Glutamatergic neuron (in vitro differentiated cells): ENCODE measurements at places on chromosomes 13 and 19. TPM values are rescaled to one million over a fixed set of nuclear protein-coding genes. Genes with fewer than 3 reads are reported as not detected.
A peak's percentile ranks its signal among the peaks of the same experiment; 100 is the strongest.

Gene KLK12
- 0.66 TPM for total RNA-seq

Gene SRRM5
- total RNA-seq, result 0.51 TPM

Gene UBE2L5
- total RNA-seq, result not detected

Gene TTC9B
- 19.5 TPM for total RNA-seq

Gene ATP4A
- 0.32 TPM for total RNA-seq

- no peak for DNase-seq
- peaks cover 4% of the 10 kb centered on the region for H3K36me3 ChIP-seq
- no peaks in the 10 kb centered on the region for H3K4me1 ChIP-seq
- H3K27me3 ChIP-seq, result no peaks in the 10 kb centered on the region
These were observed 99.9 kb downstream of the ZMYM2 start for GRCh38 chr13:20058476-20058875.

GRCh38 chr13:114257014-114257413, 22.3 kb downstream of the CDC16 start:
- H3K36me3 ChIP-seq, result no peaks in the 10 kb centered on the region
- no peak overlapping the region for H3K27ac ChIP-seq
- peaks cover 4% of the 10 kb centered on the region for H3K4me1 ChIP-seq
- no peak for DNase-seq

GRCh38 chr13:56019606-56020005, 1121.1 kb upstream of the PRR20A start:
- no peak for DNase-seq
- H3K4me1 ChIP-seq, result peaks cover 9% of the 10 kb centered on the region
- no peaks in the 10 kb centered on the region for H3K36me3 ChIP-seq
- H3K4me3 ChIP-seq, result no peak overlapping the region
- no peak overlapping the region for H3K27ac ChIP-seq

DNA sequence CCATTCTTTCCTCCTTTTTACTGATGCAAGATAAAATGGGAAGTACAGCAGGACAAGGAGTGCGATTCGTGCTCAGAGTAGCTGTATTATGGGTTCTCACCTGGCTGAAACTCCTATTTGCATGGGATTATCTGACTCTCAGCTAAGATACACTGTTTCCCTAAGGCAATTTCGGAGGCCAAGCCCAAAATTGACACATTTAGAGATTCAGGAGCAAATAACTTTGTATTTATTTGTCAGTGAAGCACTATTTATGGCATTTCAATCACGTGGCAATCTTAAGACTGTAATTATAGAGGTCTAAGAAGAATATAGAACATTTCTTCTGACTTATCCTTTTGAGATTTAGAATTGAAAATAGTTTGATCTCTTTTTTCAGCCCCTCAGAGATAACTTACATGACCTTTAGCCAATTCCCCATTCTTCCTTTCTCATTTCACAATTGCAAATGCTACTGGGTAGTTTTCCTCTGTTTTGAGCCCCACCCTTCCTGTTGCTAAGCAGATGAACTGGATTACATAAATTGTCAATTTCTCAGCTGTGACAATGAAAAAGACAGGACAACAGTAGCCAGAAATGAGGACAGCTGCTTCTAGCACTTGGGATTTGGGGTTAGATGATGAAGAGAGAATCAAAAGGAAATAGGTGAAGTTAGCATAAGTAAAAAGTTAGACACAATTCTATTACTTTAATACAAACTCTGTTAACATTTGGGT, 122.7 kb upstream of the FRY start:
- H3K27me3 ChIP-seq, result peaks cover 3% of the 10 kb centered on the region
- H3K36me3 ChIP-seq, result no peaks in the 10 kb centered on the region
- H3K4me3 ChIP-seq, result no peak overlapping the region
- peaks cover 25% of the 10 kb centered on the region for H3K4me1 ChIP-seq
- H3K27ac ChIP-seq, result no peak overlapping the region

- no peak overlapping the region for H3K27ac ChIP-seq
- DNase-seq, result no peak
- peaks cover 4% of the 10 kb centered on the region for H3K27me3 ChIP-seq
- H3K4me1 ChIP-seq, result no peaks in the 10 kb centered on the region
- H3K4me3 ChIP-seq, result no peak overlapping the region
- no peaks in the 10 kb centered on the region for H3K36me3 ChIP-seq
These were observed 342.7 kb downstream of the COG6 start for GRCh38 chr13:39998166-39998565.

GRCh38 chr13:67343777-67344176, 113.6 kb upstream of the PCDH9 start:
- H3K36me3 ChIP-seq, result no peaks in the 10 kb centered on the region
- H3K27me3 ChIP-seq, result peaks cover 4% of the 10 kb centered on the region
- no peaks in the 10 kb centered on the region for H3K4me1 ChIP-seq
- H3K4me3 ChIP-seq, result no peak overlapping the region

DNA sequence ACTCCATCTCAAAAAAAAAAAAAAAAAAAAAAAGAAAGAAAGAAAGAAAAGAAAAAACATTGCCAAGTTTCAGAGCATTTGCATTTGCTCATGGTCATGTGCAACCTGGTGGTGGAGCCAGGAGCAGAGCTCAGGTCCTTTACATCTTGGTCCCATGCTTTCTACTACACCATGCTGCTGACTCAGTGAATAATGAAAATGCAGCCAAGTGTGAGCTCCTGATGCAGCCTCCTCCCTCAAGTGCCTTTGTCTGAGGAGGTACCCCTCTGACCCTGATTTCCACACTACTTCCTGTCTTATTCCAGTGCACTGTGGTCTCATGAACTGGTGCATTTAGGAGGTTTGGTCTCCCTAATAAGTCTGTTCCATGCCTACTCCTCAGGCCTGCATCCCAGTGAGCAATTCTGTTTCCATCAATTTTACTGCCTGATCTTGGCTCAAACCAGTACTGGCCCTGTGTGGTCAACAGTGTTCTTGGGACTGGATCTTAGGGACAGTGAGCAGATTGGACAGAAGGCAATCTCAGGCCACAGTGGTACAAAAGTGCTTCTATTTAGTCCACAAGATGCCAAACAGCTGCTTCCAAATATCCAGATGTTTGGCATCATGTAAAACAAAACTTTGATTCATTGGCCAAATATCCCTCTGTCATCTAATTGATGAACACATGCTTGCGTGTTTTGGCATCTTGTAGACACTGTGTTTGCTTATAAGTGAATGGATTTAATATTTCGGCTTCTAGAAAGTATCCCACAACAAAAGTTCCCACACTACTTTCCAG, 28.8 kb upstream of the LRCH1 start:
- no peak for DNase-seq
- H3K4me3 ChIP-seq, result no peak overlapping the region
- peaks cover 2% of the 10 kb centered on the region for H3K27me3 ChIP-seq
- H3K4me1 ChIP-seq, result peaks cover 15% of the 10 kb centered on the region
- no peaks in the 10 kb centered on the region for H3K36me3 ChIP-seq

GRCh38 chr13:30998136-30999088, 66.0 kb downstream of the TEX26 start:
- H3K27ac ChIP-seq, result no peak overlapping the region
- H3K4me3 ChIP-seq, result no peak overlapping the region
- peaks cover 2% of the 10 kb centered on the region for H3K27me3 ChIP-seq

DNA sequence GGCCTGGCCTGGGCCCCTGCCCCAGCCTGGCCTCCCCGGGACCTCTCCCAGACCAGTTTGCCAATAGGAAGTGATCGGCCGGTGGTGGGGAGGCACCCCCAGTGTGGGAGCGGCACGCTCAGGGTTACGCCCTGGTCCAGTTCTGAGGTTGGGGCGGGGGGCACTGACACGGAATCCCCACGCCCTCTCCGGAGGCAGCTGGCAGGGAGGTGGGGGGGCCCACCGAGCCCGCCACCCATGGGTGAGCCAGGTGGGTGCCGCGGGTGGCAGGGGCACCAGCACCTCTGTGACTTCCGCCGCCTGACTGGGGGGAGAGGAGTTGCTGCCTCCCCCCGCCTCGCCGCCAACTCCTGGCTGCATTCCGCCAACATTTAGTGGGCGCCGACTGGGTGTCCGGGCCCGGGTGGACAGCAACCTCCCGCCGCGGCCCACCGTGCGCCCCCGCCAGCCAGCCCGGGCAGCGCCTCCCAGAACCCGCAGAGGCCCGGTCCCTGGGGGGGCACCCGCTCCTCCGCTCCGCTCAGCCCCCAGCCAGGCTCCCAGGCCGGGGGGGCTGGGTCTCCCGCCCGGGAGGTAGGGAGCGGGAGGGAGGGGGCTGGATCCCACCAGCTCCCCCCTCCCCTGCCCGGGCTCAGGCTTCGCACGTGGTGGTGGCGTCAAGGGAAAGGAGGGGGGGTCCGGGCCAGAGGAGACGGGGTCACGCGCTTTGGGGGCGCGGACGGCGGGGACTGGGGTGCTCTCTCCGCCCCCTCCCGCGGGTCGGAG, 2.0 kb downstream of the ZBTB7A start:
- peak; percentile 60 for DNase-seq
- no peak overlapping the region for H3K27ac ChIP-seq
- H3K4me1 ChIP-seq, result peaks cover 2% of the 10 kb centered on the region
- peaks cover 5% of the 10 kb centered on the region for H3K27me3 ChIP-seq
- no peak overlapping the region for H3K4me3 ChIP-seq

GRCh38 chr19:30178721-30179402, 193.3 kb upstream of the ZNF536 start:
- no peaks in the 10 kb centered on the region for H3K4me1 ChIP-seq
- peaks cover 8% of the 10 kb centered on the region for H3K36me3 ChIP-seq
- no peaks in the 10 kb centered on the region for H3K27me3 ChIP-seq
- no peak for DNase-seq
- no peak overlapping the region for H3K4me3 ChIP-seq

- H3K4me3 ChIP-seq, result no peak overlapping the region
- no peaks in the 10 kb centered on the region for H3K36me3 ChIP-seq
- H3K4me1 ChIP-seq, result no peaks in the 10 kb centered on the region
- no peaks in the 10 kb centered on the region for H3K27me3 ChIP-seq
- no peak for DNase-seq
These were observed 136.3 kb downstream of the KLF5 start for GRCh38 chr13:73195091-73195490.

GRCh38 chr13:41931337-41931736, 29.6 kb downstream of the VWA8 start:
- H3K27me3 ChIP-seq, result no peaks in the 10 kb centered on the region
- no peaks in the 10 kb centered on the region for H3K36me3 ChIP-seq
- no peaks in the 10 kb centered on the region for H3K4me1 ChIP-seq
- H3K27ac ChIP-seq, result no peak overlapping the region
- DNase-seq, result no peak

DNA sequence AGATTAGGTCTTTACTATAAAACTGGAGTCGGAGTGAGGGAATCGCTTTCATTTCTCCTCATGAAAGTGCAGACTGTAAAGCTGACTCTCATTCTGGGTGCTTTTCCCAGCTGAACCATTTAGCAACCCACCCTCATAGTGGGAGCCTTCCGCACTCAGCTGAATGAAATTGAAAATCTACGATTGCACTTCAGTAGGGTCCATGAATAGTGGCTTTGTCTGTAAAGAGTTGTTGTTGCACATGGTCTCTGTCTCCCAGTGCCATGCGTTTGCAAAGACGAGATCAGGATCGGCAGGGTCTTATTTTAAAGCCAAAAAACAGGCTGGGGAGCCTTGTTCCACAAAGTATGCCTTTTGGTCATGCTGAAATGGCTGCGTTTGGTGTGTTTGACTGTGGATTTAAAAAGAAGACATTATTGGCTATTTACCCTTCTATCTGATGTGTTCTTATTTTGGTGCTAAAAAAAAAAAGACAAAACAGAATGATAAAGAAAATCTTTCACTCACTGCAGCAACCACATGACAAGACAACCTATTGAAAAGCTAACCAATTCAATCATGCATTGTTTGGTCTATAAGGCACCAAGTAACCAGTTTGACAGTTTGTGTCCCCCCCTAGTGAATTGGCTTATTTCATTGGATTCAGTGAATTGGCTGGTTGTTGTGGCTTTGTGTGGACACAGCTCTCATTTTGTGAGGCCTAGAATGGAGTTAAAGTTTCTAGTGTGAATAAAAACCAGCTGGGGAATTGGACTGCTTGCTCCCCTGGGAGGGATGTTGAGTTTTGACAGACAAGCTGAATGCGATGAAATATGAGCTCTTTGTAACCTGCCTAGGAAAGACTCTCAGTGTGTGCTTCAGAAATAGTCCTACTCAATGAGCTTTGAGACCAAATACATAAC, 65.6 kb downstream of the ARHGAP35 start:
- H3K27ac ChIP-seq, result peak overlapping the region; percentile 3
- peaks cover 43% of the 10 kb centered on the region for H3K4me1 ChIP-seq
- H3K4me3 ChIP-seq, result peak overlapping the region; percentile 70

DNA sequence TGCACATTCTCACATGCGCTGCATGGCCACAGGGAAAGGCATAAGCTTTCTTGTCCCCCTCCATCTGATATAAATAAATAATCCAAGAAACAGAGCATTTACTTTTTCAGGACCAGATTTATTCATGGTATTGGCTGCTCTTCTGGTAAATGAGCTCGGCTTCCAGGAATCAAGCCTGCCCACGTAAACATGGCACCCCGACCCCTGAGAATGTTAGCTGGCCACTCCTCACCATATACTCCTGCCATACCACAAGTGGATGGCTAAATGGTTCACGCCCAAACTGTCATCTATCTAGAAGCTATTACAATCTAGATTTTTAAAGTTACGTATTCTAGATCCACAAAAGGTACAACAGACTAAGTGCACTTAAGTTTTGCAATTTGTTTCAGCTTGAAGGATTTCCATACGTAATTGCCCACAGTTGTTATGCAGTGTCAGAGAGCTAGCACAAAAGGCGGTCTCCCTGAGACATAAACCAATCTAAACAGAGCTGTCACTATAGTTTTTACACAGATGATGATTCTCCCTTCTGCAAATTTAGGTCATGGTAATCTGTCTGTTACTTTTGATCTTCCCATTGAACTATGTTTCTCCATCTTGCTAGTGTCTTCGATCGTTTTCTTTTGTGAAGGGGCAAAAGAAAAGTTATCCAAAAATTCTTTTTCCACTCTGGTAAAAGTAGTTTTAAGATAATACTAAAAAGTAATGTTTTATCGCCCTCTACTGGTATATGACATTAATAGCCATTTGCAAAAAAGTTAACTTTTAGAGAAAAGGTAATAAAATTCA, 16.2 kb upstream of the FOXO1 start:
- H3K36me3 ChIP-seq, result no peaks in the 10 kb centered on the region
- no peaks in the 10 kb centered on the region for H3K27me3 ChIP-seq
- no peak overlapping the region for H3K27ac ChIP-seq
- no peak overlapping the region for H3K4me3 ChIP-seq

GRCh38 chr13:45879666-45880065, 28.1 kb upstream of the SIAH3 start:
- DNase-seq, result peak; percentile 39
- H3K36me3 ChIP-seq, result no peaks in the 10 kb centered on the region
- no peak overlapping the region for H3K4me3 ChIP-seq
- peaks cover 32% of the 10 kb centered on the region for H3K4me1 ChIP-seq

DNA sequence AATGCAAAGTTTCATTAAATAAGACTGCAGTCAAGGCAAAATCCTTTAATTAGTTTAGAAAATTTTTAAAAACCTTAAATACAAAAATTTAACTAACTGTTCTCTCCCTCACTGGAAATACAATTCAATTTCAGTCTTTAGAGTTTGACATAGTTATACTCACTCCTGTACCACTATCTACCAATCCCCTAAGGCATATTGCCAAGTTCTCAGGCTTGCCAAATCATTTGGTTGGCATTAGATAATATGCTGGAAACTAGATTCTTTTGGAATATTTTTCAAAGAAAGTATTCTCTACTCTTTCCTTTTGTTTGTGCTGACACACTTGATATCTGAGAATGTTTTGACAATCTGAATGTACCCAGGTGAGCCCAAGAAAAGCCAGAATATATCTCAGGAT, 77.2 kb downstream of the TSC22D1 start:
- no peak overlapping the region for H3K27ac ChIP-seq
- H3K4me1 ChIP-seq, result no peaks in the 10 kb centered on the region
- peaks cover 5% of the 10 kb centered on the region for H3K36me3 ChIP-seq
- no peak for DNase-seq
- no peak overlapping the region for H3K4me3 ChIP-seq
- peaks cover 2% of the 10 kb centered on the region for H3K27me3 ChIP-seq

GRCh38 chr19:8004001-8004400, 1.4 kb downstream of the ELAVL1 start:
- H3K27ac ChIP-seq, result peak overlapping the region; percentile 97
- H3K27me3 ChIP-seq, result peaks cover 13% of the 10 kb centered on the region
- peaks cover 25% of the 10 kb centered on the region for H3K4me1 ChIP-seq
- peak overlapping the region; percentile 99 for H3K4me3 ChIP-seq
- no peak for DNase-seq
